ENCODE measurements at places on chromosomes 4 and X. TPM values are rescaled to one million over a fixed set of nuclear protein-coding genes. Genes with fewer than 3 reads are reported as not detected.
A peak's percentile ranks its signal among the peaks of the same experiment; 100 is the strongest.

DGAT2L6 gene
- not detected for total RNA-seq

GRCh38 chrX:2910109-2910508, 19.0 kb downstream of the ARSD start:
- no peaks in the 10 kb centered on the region for H3K36me3 ChIP-seq
- no peak for DNase-seq
- no peak overlapping the region for H3K4me3 ChIP-seq
- no peak overlapping the region for H3K27ac ChIP-seq
- no peaks in the 10 kb centered on the region for H3K27me3 ChIP-seq
- no peaks in the 10 kb centered on the region for H3K4me1 ChIP-seq

DNA sequence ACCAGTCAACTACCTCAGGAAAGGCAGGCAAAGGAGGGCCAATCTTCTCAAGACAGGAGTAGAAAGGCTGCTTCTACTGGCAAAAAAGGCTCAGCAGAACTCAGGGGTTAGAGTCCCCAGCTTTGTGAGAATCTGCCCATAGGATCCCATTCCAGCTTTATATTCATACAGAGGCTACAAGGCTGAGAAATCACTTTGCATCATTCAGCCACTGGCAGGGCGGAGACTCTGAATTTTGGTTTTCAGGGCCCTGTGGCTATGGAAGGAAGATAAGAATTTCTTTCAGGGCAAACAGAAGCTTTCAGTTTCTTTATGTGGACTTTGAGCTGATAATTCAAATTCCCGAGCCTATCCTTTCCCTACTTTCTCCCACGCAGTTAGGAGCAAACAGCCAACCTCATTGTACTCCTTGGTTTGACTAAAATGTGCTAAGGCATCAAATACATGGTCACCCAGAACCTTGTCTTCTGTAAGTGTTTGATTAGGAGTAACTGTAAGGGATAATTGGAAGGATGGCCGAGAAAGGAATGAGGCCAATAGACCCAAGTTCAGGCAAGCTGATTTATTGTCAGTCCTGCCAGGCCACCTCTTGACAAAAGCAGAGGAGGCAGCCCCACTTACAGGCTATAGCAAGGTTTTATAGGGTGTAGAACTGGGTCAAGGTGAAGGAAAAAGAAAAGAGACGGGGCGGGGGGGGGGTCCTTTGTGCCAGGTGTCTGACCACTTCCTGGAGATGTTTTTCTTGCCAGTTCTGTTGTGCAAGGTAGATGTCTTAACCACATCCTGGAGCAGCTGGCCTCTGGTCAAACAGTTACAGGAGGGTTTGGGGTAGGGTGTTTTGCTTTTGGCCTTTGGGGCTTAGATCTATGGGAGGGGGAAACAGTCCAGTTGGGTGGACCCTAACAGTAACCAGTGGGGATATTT, 165.3 kb upstream of the PPP1R2C start:
- no peak overlapping the region for H3K27ac ChIP-seq
- no peak overlapping the region for H3K4me3 ChIP-seq
- no peaks in the 10 kb centered on the region for H3K4me1 ChIP-seq

DNA sequence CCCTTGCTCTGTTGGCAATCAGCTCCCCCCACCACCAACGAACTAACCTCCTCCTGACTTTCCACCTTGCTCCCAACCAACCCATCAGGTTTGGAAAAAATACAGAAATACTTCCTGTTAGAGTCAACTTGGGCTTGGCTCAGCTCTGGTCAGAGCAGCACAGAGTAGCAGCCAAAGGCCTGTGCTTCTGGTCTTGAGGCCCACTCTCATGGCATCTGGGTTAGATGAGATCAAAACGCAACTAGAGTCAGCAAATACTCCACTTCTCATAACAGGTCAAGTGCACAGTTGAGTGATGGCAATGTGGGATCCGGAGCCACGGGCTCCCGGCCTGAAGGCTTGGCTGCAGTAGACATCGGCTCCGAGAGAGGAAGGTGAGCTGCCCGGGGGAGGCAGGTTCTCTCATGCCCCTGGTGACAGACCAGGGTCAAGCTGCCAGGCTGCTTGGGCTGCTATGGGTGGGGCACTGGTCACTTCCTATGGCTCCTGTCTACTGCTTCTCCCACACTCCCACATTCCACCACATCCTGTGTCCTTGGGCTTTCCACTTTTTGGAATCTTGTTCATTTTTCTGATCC, 34.8 kb downstream of the ZNF185 start:
- no peak overlapping the region for H3K27ac ChIP-seq
- H3K4me3 ChIP-seq: no peak overlapping the region
- no peaks in the 10 kb centered on the region for H3K4me1 ChIP-seq
- no peaks in the 10 kb centered on the region for H3K27me3 ChIP-seq
- no peaks in the 10 kb centered on the region for H3K36me3 ChIP-seq

GRCh38 chr4:141642063-141642462, 5.7 kb downstream of the IL15 start:
- H3K4me1 ChIP-seq: no peaks in the 10 kb centered on the region
- H3K27ac ChIP-seq: no peak overlapping the region
- H3K4me3 ChIP-seq: no peak overlapping the region

- no peaks in the 10 kb centered on the region for H3K27me3 ChIP-seq
- no peak overlapping the region for H3K4me3 ChIP-seq
- H3K4me1 ChIP-seq: peaks cover 9% of the 10 kb centered on the region
- H3K27ac ChIP-seq: no peak overlapping the region
- DNase-seq: no peak
Observed at GRCh38 chrX:118420462-118420861, 74.6 kb downstream of the WDR44 start.

DNA sequence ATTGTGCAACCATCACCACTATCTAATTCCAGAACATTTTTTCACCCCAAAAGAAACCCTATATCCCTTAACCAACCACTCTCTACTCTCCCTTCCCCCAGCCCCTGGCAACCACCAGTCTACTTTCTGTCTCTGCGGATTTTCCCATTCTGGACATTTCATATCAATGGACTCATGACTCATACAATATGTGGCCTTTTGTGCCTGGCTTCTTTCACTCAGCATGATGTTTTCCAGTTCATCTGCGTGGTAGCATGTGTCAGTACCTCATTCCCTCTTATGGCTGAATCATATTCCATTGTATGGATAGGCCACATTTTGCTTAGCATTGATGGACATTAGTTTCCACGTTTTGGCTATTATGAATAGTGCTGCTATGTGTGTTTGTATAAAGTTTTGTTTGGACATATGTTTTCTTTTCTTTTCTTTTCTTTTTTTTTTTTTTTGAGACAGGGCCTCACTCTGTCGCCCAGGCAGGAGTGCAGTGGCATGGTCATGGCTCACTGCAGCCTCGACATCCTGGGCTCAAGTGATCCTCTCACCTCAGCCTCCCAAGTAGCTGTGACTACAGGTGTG, 335.4 kb downstream of the BCOR start:
- H3K4me1 ChIP-seq: no peaks in the 10 kb centered on the region
- no peak overlapping the region for H3K27ac ChIP-seq
- no peaks in the 10 kb centered on the region for H3K27me3 ChIP-seq
- H3K4me3 ChIP-seq: no peak overlapping the region

GRCh38 chrX:35699642-35700041, 98.5 kb upstream of the MAGEB16 start:
- no peak overlapping the region for H3K27ac ChIP-seq
- no peaks in the 10 kb centered on the region for H3K4me1 ChIP-seq
- no peaks in the 10 kb centered on the region for H3K27me3 ChIP-seq
- no peak for DNase-seq
- no peaks in the 10 kb centered on the region for H3K36me3 ChIP-seq

NWD2 gene
- not detected for total RNA-seq

DNA sequence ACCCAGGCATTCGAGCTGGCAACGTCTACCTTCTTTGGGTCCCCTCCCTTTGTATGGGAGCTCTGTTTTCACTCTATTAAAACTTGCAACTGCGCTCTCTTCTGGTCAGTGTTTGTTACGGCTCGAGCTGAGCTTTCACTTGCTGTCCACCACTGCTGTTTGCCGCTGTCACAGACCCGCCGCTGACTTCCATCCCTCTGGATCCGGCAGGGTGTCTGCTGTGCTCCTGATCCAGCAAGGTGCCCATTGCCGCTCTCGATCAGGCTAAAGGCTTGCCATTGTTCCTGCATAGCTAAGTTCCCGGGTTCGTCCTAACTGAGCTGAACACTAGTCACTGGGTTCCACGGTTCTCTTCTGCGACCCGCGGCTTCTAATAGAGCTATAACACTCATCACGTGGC, 183.5 kb upstream of the GALNTL6 start:
- no peak overlapping the region for H3K27ac ChIP-seq
- no peak overlapping the region for H3K4me3 ChIP-seq
- H3K27me3 ChIP-seq: no peaks in the 10 kb centered on the region
- H3K36me3 ChIP-seq: no peaks in the 10 kb centered on the region

GRCh38 chrX:136158685-136159084, 11.4 kb downstream of the FHL1 start:
- no peaks in the 10 kb centered on the region for H3K36me3 ChIP-seq
- H3K27me3 ChIP-seq: no peaks in the 10 kb centered on the region
- H3K27ac ChIP-seq: no peak overlapping the region

NAP1L2 gene
- not detected for total RNA-seq

- no peak for DNase-seq
- H3K27ac ChIP-seq: no peak overlapping the region
- H3K27me3 ChIP-seq: no peaks in the 10 kb centered on the region
- H3K4me3 ChIP-seq: no peak overlapping the region
- no peaks in the 10 kb centered on the region for H3K36me3 ChIP-seq
Observed at GRCh38 chrX:20224814-20225487, 41.8 kb downstream of the RPS6KA3 start.

DNA sequence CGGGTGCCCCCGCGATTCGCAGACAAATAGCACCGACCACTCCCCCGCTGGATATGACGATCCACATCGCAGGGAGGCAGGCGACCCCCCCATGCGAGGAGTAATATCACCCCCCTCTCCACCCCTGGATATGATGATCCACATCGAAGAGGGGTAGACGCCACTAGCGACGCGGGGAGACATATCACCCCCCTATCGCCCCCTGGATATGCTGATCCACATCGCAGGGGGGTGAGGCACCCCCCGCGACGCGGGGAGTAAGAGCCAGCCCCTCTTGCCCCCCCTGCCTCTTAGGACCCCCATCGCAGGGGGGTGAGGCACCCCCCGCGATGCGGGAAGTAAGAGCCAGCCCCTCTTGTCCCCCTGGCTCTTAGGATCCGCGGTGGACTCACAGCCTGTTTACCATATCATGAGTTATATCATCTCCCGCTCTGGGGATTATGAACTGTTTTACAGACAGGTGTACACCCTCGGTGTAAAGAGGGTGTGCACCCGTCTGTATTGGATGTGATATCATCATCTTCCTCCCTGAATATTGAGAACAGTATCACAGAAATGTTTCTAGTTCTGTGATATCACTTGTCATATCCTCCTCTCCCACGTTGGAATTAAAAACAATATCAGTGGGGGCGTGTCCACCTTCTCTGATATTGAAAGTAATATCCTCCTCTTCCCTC, 22.7 kb upstream of the DRD5 start:
- no peak for DNase-seq
- H3K4me3 ChIP-seq: no peak overlapping the region
- no peaks in the 10 kb centered on the region for H3K4me1 ChIP-seq
- no peaks in the 10 kb centered on the region for H3K36me3 ChIP-seq
- H3K27me3 ChIP-seq: no peaks in the 10 kb centered on the region

- no peaks in the 10 kb centered on the region for H3K36me3 ChIP-seq
- H3K27ac ChIP-seq: no peak overlapping the region
- peak; percentile 53 for DNase-seq
- no peaks in the 10 kb centered on the region for H3K4me1 ChIP-seq
Observed at GRCh38 chr4:68498413-68499007, 51.2 kb downstream of the TMPRSS11E start.

- H3K4me3 ChIP-seq: no peak overlapping the region
- no peak for DNase-seq
- no peaks in the 10 kb centered on the region for H3K4me1 ChIP-seq
- no peaks in the 10 kb centered on the region for H3K36me3 ChIP-seq
Observed at GRCh38 chr4:8585186-8585585, 5.0 kb downstream of the GPR78 start.

DNA sequence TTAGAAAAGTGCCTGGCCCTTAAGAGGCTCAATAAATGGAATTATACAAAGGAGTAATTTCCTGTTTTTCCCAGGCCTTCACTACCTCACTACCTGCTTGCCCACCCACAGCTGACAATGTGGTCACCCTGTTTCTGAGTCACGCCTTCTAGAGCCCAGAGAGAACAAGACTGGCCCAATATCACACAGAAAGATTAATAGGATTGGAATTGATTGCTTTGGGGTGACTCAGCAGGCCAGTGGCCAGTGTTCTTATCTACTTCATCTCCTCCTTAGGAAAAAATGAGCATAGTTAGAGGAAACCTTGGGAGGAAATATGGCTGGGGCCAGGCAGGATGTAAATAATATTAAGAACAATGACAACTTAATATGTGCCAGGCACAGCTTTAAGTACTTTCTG, 4.5 kb upstream of the FGF16 start:
- peak; percentile 59 for DNase-seq
- H3K4me3 ChIP-seq: no peak overlapping the region
- no peaks in the 10 kb centered on the region for H3K36me3 ChIP-seq
- H3K4me1 ChIP-seq: peaks cover 10% of the 10 kb centered on the region
- no peaks in the 10 kb centered on the region for H3K27me3 ChIP-seq

RRH gene
- 0.42 TPM for total RNA-seq

F11 gene
- total RNA-seq: not detected

DNA sequence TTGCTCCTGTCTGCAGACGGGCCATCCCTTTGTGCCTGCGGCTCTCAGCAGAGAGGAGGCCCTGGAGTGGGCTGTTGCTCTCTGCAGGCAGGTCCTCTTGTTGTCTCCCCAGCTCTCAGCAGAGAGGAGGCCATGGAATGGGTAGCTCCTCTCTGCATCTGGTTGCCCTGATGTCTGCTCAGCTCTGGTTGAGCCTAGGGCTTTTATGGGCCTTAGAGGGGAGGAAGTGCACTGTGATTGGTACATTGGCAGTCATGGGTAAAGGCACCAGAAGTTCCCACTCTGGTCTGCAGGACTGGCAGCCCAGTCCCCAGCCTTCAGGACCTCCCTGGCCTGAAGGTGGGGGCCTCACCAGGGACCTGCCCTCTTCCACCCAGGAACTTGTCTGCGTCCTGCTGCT, 21.5 kb downstream of the SPON2 start:
- peaks cover 35% of the 10 kb centered on the region for H3K27me3 ChIP-seq
- H3K27ac ChIP-seq: no peak overlapping the region
- no peak overlapping the region for H3K4me3 ChIP-seq
- H3K4me1 ChIP-seq: no peaks in the 10 kb centered on the region
- DNase-seq: no peak
- no peaks in the 10 kb centered on the region for H3K36me3 ChIP-seq

GRCh38 chr4:44434247-44434646, 14.4 kb downstream of the KCTD8 start:
- H3K36me3 ChIP-seq: no peaks in the 10 kb centered on the region
- DNase-seq: no peak
- H3K4me3 ChIP-seq: no peak overlapping the region
- no peaks in the 10 kb centered on the region for H3K27me3 ChIP-seq

DNA sequence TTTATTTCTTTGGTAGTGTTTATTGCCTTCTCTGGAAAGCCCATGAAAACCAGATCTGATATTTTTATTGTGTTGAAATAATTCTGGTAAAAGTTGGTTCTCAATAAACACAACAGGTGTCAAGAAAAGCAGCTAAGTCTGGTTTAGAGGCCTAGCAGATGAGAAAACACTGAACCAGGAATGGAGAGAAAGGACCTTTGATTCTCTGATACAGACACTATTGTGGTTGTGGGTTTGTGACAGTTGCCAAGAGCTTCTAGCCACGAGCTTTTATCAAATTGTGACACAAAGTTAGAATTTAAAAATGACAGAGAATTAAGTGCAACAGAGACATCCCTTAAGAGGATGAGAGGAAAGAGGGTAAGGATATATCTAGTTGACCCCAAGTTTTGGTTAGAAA, 42.6 kb downstream of the DDIT4L start:
- no peak overlapping the region for H3K27ac ChIP-seq
- H3K4me3 ChIP-seq: no peak overlapping the region
- H3K4me1 ChIP-seq: no peaks in the 10 kb centered on the region

- no peaks in the 10 kb centered on the region for H3K27me3 ChIP-seq
- no peak for DNase-seq
- no peak within 1 kb of the TSS for H3K4me3 ChIP-seq
- no peaks in the 10 kb centered on the region for H3K36me3 ChIP-seq
- peaks cover 9% of the 10 kb centered on the region for H3K4me1 ChIP-seq
- no peak within 1 kb of the TSS for H3K27ac ChIP-seq
Observed at GRCh38 chrX:71618303-71618721, at the start of gene CXCR3. Gene CXCR3 (minus strand): TSS chrX:71618511. CDS start chrX:71618449, 62 bp downstream.

Data from HCT116 (cell line).